ENCODE measurements at places on chromosomes 11 and 22. TPM values are rescaled to one million over a fixed set of nuclear protein-coding genes. Genes with fewer than 3 reads are reported as not detected.

The MS4A2 gene
- total RNA-seq = 0.10 TPM

DNA sequence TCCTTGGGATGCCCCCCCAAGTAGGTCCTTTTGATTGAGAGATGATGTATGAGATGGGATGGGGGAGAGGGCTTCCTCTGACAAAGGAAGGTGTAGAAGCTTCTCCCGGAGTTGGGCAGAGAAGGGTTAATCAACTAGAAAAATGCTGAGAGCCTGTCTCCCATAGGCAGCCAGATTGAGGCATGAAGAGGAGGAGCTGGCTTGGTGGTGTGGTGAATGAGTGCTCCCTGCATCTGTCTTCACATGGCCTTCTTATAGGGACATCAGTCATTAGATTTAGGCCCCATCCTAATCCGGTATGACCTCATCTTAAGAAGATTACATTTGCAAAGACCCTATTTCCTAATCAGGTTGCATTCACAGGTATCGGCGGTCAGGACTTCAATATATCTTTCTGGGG, 61.1 kb downstream of the NFAM1 start:
- DNase-seq = no peak

GRCh38 chr11:120147094-120147949, 9.4 kb upstream of the TRIM29 start:
- no peak for DNase-seq

DNA sequence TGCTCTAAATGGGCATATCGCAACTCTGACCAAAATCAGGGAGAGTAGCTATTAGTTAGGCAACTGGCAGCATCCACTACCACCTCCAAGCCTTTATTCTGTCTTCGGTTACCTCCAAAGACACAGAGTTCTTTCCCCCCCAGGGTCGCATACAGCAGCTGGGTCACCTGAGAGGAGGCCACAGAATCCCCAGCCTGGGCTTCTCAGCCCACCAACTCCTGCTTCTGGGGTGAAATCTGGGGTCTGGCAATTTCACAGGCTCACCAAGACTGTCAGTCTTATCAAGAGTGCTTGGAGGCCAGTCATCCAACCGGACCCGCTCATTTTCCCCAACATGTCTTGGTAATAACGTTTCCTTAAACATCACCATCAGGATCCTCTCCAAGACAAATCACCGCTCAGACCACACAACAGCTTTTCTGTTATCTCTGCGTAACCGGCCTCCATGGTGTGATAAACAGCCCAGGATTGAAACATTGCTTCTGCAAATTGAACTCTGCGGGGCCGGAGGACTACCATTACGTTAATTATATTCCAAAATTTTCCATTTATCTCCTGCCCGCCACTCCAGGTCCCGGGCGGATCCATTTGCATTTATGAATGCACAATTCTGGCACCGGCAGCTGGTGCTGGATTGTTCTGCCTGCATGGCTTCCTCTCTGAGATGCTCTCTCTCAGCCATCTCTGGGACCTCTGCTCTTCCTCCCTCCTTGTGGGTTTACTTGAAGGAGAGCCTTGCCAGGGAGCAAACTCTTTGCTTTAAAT, 35.6 kb downstream of the RTL6 start:
- no peak for DNase-seq

DNA sequence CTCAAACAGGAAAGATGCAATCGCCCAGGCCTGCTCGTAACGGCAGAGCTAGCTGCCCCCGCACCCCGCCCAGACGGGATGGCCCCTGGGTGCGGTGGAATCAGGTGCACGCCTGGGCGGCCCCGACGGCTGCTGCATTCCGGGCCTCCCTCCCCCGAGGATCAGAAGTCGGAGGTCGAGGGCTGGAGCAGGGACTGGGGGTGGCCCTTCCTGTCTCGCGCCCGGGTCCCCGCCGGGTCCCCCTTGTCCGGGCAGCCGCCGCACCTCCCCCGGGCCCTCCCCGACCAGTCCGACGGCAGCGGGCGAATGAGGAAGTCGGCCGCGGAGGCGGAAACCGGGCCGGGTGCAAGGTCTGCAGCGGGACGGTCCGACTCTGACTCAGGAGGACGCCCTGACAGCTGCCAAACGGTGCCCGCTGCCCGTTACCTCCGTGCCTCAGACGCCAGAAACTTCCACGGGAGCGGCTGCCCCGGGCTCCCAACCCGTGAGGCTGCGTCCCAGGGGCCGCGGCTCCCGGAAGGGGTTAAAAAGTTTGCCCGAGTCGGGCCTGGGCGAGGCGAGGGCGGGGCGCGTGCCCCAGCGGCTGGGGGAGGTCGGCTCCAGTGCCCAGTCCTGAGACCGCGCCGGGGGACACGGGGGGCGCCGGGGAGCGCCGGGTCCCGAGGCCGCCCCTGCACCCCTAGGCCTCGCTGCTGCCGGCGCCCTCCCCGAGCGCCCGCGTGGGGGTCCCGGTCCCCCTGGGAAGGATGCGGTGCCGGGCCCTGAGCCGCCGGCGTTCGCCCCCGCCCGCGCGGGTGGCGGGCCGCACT, 663 bp downstream of the MYH9 start:
- peak; percentile 55 for DNase-seq

DNA sequence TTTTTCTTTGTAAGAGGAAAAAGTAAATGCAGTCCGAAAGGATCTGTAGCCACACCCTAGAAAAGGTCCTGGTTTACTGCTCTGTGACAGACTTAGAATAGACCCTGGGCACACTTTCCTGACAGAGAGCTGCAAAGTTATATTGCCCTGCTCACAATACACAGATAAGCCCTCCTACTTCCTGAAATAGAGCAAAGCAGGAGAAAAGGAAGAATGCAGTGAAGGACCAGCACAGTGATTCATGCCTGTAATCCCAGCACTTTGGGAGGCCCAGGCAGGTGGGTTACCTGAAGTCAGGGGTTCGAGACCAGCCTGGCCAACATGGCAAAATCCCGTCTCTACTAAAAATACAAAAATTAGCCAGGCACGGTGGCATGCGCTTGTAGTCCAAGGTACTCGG, 2.2 kb downstream of the CYB561A3 start:
- no peak for DNase-seq
